Non-pigmented ciliary epithelial cell (primary cell): ENCODE measurements at places on chromosomes 7 and 10.

DNA sequence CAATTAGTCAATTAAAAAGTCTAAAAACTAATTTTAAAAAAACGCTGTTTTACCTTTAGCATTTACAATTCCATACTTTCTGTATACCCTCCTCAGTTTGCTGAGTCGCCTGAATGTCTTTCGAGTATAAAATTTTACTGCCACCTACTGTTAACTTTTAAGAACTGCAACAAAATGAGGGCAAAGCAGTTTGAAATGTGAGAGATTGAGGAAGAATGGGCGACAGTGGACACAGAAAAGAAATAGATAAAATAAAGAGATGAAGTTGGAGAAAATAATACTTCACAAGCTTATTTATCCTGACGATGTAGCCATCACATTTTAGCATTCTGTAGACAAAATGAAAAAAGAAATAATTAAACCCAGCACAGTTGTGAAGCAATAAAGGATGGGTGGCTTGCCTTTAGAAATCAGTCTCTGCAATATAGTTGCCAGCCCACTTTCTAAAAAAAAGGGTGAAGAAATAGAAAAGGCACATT is 110.8 kb upstream of the PTN start:
- DNase-seq, result no peak

- no peak for DNase-seq
Observed at GRCh38 chr10:75650648-75651047, 219.2 kb downstream of the LRMDA start.

DNA sequence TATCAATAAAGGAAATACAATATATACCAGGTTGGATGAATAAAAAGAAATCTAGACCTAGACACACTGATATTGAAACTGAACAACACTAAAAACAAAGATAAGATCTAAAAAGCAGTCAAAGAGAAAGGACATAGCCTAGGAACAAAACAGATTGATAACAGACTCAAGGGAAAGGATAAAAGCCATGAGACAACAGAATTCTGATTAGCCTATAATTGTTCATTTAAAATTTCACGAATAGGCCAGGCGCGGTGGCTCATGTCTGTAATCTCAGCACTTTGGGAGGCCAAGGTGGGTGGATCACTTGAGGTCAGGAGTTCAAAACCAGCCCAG is 48.4 kb upstream of the FHIP2A start:
- no peak for DNase-seq

GRCh38 chr10:76839276-76839675 is 798.3 kb downstream of the KCNMA1 start:
- no peak for DNase-seq

DNA sequence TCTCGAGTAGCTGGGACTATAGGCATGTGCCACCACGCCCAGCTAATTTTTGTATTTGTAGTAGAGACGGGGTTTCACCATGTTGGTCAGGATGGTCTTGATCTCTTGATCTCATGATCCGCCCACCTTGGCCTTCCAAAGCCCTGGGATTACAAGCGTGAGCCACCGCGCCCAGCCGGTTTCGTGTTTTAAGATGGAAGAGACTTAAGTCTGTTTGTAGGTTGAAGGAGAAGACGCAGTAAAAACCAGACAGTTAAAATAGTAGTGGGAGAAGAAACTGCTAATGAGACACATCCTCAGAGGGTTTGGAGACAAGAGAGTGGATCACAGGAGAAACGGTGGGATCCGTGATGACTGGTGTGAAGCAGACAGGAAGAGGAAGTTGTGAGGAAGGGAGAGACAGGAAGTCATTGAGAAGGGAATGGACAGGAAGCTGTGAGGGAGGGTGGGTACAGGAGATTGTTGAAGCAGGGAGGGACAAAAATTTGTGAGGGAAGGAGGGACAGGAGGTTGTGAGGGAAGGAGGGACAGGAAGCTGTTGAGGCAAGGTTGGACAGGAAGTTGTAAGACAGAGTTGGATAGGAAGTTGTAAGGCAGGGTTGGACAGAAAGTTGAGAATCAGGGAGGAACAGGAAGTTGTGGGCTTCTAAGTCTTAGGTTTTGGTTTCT is 115.5 kb downstream of the WDFY4 start:
- DNase-seq, result no peak
